ENCODE measurements at places on chromosomes 7 and 10.

GRCh38 chr10:43885252-43885651 is 236.6 kb upstream of the ZNF32 start:
- DNase-seq: no peak

GRCh38 chr10:78543749-78544362 is 510.2 kb downstream of the RPS24 start:
- DNase-seq: no peak

- no peak for DNase-seq
Observed at GRCh38 chr7:134920026-134920753, 66.1 kb upstream of the AGBL3 start.

DNA sequence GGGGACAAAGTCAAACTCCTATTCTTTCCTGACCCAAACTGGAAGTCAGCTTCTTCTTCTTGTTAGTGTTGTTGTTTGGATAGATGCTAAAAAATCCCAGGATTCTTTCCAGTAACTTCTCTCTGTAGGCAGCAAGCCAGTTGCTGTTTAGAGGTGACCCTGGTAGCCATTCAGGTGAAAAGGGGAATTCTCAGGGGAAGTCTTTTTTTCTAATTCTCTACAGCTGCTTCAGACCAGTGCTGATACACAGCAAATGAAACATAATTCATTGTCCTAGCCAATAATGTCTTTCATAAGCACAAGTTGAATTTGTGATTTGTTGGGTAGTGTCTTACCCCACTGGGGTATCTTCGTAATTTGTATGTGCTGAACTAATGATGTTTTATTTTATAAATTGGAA is 357.3 kb downstream of the BBS9 start:
- no peak for DNase-seq

DNA sequence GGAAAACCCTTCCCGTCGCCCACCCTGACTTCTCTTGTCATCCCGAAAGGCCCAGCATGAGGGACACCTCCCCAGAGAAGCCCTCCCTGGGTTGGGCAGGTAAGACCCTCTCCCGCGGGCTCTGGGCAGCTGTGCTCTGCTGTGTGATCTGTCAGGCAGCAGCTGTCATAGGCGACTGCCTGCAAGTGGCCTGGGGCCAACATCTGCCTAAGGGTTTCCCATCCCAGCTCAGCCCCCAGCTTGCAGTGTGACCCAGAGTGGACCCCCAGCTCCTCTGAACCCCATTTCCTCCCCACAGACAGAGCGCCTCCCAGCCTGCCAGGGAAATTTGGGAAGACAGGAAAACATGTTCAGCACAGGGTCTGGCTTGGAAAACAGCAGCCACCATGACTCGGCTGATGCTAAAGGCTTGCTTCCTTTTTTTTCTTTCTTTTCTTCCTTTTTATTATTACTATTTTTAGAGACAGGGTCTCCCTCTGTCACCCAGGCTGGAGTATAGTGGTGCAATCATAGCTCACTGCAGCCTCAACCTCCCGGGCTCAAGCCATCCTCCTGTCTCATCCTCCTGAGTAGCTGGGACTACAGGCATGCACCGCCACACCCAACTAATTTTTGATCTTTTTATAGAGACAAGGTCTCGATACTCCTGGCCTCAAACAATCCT is 18.3 kb upstream of the TNRC18 start:
- DNase-seq: no peak

DNA sequence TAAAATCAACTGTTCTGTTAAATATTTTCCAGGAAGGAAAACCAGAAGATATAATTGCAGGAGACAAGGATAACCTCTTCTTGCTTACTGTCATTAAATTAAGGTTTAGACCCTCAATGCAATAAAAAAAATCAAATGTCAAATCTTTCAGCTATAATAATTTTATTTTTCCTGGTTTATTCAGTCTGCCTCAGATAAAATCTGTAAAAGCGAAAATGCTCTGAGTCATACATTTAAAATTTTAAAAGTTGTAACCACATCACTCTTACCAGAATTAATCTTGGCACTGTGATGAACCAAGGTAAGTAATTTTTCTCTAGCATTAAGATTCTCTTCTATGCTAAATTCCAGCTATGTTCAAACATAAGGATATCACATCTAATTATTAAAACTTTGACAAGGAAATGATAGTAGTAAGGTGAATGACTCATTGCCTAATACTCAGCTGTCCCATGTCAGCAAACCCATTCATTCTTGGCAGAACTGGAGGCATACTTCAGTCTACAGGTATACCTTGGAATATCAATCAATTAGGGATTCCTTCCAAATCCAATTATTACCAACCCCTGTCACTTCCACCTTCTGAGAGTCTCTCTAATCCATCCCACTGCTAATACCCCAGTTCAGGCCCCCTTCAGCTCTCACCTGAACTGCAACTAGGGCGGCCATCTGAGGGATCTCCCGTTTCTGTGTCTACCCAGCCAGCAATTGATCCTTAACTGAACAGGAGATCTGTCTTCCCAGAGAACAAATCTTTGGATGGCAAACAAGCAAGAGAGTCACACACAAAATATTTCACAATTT is 434.1 kb downstream of the GRM8 start:
- DNase-seq: no peak

- DNase-seq: no peak
Observed at GRCh38 chr10:14649739-14650138, 125.0 kb downstream of the FAM107B start.

GRCh38 chr10:72889391-72889831 is 4.1 kb upstream of the OIT3 start:
- DNase-seq: peak; percentile 8

GRCh38 chr7:94177441-94177840 is 173.3 kb upstream of the BET1 start:
- DNase-seq: no peak

- DNase-seq: no peak
Observed at GRCh38 chr10:95832216-95833041, 75.3 kb upstream of the CC2D2B start.

- no peak for DNase-seq
Observed at GRCh38 chr7:69078997-69079769, 519.1 kb upstream of the AUTS2 start.

- no peak for DNase-seq
Observed at GRCh38 chr10:43219848-43220247, 47.0 kb downstream of the RASGEF1A start.

GRCh38 chr10:28410420-28411135 is 107.7 kb upstream of the MPP7 start:
- DNase-seq: no peak

DNA sequence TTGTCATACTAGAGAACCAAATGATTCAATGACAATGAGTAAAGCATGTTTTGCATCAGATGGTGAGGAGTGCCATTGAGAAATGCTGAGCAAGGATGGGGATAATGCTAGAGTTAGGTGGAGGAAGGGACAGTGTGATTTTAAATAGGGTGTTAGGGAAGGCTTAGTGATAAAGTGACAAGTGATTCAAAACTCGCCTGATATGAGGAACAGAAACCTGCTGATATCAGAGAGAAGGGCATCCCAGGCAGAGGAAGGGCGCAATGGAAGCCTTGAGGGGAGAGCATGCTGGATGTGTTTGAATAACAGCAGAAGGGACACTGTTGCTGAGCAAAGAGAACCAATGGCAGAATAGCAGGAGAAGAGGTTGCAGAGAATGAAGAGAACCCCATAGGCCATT is 196.2 kb downstream of the NRG3 start:
- DNase-seq: no peak

DNA sequence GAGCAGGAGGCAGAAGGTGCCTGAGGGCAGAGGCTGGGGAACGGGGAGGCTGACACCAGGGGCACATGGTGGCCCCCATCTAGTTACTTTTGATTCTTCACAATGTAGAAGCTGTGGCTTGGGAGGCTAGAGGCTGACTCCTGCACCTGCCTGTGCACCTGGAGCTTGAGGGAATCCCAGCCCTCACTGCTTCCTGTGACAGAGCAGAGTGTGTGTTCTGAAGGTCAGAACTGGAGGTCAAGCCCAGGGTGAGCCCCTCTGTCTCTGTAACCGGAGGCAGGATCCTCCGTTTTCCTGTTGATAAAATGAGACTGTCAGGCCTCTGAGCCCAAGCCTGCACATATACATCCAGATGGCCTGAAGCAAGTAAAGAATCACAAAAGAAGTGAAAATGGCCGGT is 124.8 kb downstream of the ACTR3B start:
- no peak for DNase-seq

GRCh38 chr10:123991611-123992570 is 100.3 kb upstream of the CPXM2 start:
- DNase-seq: no peak

DNA sequence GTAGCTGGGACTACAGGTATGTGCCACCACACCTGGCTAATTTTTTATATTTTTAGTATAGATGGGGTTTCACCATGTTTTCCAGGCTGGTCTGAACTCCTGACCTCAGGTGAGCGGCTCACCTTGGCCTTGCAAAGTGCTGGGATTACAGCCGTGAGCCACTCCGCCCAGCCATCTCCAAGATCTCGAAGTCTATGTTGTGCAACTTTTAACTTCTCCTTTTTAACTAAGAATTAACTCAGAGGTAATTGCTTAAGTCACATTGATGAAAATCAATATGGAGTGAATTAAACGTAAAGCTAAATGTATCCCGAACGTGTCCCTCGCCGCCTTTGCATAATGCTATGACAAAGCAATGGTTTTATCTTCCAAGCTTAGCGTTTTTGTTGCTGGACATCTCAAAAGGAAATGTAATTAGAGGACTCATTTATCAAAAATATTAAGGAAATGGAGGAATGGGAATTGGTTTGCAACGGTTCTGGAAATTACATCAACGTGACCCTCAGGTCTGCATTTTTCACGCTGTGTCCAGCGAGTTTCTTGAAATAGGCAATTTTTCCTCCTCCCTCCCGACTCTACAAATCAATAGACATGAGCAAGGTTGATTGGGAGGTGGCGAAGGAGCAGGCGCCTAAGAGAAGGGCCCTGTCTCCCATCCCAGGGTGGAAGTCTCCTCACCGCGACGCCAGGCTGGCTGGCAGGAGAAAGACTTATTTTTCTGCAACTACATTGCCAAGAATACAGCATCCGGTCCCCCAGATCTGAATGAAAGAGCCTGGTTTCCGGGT is 89.8 kb downstream of the TMEM130 start:
- no peak for DNase-seq

- DNase-seq: no peak
Observed at GRCh38 chr10:98403812-98404504, 11.0 kb downstream of the PYROXD2 start.

GRCh38 chr7:12943781-12944180 is 256.3 kb downstream of the ARL4A start:
- no peak for DNase-seq

DNA sequence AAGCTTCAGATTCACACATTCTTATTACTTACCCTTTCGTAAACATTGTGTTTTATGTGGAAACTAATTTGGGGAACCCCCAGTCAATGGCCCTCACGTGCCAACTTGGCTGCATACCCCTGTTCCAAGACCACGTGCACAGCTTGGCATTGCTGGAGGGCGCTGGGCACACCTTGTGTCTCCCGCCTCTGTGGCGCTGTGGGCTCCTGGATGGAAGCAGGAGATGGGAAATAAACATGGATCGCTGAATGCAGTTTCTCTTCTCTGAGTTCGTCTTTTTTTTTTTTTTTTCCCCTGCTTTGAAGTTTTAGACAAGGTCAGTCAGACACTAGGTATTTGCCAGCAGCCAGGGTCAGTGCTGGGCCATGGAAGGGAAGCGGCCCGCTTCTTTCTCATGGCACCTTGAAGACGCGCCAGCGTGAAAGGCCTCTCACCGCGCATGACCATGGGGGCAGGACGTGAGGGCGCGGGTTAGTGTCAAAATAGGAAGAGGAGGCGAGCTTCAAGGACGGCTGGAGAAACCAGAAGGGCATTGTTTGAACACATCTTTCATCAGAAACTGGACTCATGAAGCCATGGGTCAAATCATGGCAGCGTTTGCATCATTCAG is 27.3 kb downstream of the BNIP3 start:
- DNase-seq: no peak

- DNase-seq: no peak
Observed at GRCh38 chr7:128767475-128768110, 8.0 kb downstream of the OPN1SW start.

- DNase-seq: no peak
Observed at GRCh38 chr7:25996006-25996408, 156.0 kb upstream of the NFE2L3 start.

GRCh38 chr10:59908808-59909143 is 2.4 kb upstream of the CCDC6 start:
- DNase-seq: no peak

GRCh38 chr7:17181482-17181881 is 117.0 kb upstream of the AHR start:
- no peak for DNase-seq

- DNase-seq: no peak
Observed at GRCh38 chr7:75817116-75817515, 3.5 kb upstream of the CCL24 start.

DNA sequence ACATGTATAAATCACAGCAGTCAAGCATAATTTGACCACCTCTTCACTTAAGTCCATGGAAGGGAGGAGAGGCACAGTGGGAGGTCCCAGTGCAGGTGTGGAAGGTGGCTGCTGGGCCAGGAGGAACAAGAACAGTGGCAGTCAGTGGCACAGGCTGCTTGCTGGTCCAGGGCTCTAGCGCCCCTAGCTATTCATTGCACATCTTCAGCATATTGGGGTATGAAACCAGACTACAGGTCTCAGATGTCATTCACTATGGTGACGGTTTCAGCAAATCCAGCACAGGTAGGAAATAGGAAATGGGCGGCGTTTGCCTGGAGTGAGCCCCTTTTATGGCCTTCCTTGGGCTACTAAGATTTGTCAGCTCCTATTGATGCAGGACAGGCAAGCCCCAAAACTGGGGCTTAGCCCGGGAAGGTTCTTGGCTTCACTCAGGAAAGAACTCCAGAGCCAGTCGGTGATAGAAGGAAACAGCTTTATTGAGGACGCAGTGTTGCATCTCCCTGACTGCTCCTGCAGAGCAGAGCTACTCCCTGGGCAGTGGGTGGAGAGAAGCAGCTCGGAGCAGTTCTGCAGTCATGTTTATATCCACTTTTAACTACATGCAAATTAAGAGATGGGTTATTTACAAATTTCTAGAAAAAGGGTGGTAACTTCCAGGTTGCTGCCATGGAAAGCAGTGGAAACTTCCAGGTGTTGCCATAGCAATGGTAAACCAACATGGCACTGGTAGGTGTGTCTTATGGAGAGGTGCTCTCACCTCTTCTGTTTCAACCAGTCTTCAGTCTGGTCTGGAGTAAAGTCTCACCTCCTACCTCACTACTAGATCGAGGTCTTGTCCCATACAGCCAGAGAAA is 608.8 kb downstream of the PARD3 start:
- no peak for DNase-seq

- DNase-seq: no peak
Observed at GRCh38 chr10:17022896-17023295, 106.7 kb downstream of the CUBN start.

DNA sequence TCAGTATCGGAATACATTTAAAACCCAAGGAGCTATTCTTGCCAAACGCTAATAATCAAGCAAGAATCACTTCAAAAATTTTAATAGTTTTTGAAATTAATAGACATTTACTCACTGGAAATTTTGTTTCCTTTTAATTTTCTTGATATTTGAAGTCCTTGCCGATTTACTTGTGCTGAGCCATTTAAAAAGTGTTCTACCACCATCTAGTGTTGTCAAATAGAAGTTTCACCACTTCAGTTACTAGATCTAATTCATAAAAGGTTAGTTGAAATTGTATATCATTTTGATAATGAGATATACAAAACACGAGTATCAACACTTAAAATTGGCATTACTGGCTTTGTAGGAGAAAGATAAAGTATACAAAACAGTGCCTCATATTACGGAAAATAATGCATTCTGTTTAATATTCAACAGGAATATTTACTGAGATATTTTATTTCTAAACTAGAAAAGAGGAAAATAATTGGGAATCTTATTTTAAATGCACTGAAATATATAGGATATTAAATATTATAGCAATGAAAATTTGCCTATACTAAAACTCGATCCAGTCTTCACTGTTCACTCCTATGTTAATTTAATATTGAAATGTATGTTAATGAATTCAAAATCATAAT is 664.8 kb upstream of the SEMA3D start:
- no peak for DNase-seq
